ENCODE measurements at places on chromosomes 1 and 21. TPM values are rescaled to one million over a fixed set of nuclear protein-coding genes. Genes with fewer than 3 reads are reported as not detected.

DNA sequence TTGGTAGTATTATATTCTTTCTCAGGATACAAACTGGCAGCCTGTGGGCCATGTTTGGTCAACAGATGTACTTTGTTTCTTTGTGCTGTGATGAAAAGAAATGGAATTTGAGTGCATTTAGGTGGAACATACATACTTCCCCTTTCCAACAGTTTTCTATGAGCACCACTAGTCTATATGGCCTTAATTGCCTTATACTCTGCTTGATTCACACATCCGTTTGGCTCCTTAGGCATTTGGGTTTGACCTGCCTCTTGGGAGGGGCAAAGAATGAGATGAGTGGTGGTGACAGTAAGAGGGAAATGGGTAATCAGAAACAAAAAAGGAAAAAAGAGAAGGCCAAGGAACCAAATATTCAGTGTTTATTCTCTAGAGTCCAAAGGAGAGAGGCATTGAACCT, 17.0 kb downstream of the CFAP126 start:
- no peak for DNase-seq

DNA sequence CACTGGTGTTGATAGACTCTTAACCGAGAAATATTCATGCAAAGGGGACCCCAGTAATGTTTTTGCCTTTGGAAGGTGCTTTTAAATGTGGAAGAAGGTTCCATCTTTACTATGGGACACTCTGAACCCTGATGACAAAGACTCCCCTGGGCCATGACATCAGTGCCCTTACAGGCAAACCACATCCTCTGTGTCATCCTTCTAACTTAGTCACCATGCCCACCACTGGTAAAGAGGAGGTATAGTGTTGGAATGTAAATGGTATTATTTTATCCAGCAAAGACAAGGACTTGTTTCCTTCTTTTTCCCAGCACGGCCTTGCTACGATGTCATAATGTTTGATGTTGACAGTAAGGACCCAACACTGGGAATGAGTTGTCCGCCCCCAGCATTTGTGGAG, 12.6 kb downstream of the METTL13 start:
- DNase-seq = no peak

DNA sequence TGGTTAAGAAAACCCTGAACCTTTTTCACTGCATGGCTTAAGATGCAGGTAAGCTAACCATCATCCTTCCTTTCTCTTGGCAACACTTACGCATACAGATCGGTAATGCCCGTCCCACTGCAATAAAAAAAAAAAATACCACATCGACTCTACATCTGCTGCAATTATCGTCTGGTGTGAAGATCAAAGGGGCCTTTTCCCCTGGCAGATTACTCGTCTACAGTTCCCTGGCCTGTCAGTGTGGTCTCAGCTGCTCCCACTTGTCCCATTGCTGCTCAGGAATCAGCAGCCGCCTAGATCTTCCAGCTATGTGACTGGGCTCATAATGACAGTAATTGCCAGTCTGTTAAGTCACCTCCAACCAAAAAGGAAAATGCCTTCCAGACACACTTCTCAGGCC, 133.1 kb downstream of the SETD4 start:
- peak; percentile 79 for DNase-seq

DNA sequence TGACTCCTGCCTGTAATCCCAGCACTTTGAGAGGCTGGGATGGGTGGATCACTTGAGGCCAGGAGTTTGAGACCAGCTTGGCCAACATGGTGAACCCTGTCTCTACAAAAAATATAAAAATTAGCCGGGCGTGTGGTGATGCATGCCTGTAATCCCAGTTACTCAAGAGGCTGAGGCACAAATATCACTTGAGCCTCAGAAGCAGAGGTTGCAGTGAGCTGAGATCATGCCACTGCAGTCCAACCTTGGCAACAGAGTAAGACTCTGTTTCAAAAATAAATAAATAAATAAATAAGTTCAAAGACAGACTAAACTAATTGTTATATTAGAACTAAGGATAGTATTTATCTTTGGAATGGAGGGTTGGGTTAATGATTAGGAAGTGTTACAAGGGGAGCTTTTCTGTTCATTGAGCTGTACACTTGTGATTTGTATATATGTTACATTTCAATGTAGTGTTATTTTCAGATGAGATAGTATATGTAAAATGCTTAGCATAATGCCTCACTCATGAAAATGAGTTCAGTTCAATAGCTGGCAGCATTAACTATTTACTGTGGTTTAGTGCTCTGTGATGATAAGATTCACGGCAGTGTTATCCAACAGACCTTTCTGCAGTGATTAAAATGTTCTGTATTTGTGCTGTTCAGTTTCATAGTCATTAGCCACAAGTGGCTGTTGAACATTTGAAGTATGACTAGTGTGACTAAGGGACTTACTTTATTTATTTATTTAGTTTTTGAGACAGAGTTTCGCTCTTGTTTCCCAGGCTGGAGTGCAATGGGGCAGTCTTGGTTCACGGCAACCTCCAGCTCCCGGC, 47.7 kb downstream of the OSBPL9 start:
- no peak for DNase-seq

GRCh38 chr1:168371477-168371876, 90.8 kb downstream of the TBX19 start:
- DNase-seq = no peak

Gene OR2L5
- total RNA-seq = not detected

Gene PRKCZ
- 9.9 TPM for total RNA-seq

Gene XKR8
- total RNA-seq = 6.9 TPM

- no peak for DNase-seq
Observed at GRCh38 chr21:44535963-44536362, 4.0 kb downstream of the KRTAP10-1 start.

DNA sequence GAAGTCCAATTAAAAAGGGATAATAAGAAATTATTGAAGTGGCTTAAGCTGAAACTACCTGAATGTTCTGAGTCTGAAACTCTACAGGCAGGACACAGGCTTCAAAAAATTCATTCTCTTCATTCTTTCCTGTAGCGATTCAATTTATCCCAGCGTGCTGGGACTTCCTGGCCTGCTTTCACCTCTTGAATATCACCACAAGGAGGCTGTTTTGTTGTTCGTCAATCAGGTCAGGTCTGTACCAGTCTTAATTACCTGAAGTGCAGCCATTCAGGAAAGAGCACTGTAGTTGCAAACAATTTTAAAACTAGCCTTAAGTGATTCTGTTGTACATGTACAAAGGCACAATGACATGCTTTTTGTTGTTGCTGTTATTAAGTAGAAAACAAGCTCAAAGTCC, 38.4 kb downstream of the FYB2 start:
- no peak for DNase-seq

GRCh38 chr1:179803918-179804317, 60.8 kb downstream of the FAM163A start:
- no peak for DNase-seq

DNA sequence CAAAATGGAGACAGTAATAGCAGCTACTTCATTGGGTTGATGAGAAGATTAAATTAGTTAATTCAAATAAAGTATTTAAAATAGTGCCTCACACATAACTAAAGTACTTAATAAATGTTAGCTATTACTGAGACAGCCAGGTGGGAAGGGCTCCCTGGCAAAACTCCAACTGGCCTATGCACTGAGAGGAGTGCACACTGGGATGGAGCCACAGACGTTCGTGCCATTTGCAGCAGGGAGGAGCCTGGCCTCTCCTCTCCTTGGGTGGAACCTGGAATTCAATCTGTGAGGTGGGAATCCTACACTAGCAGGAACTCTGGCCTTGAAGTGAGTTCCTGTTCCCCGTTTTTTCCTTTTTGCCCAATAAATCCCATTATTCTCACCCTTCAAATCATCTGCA, 28.1 kb downstream of the SLC5A9 start:
- DNase-seq = no peak

Gene PLA2G2C
- not detected for total RNA-seq

DNA sequence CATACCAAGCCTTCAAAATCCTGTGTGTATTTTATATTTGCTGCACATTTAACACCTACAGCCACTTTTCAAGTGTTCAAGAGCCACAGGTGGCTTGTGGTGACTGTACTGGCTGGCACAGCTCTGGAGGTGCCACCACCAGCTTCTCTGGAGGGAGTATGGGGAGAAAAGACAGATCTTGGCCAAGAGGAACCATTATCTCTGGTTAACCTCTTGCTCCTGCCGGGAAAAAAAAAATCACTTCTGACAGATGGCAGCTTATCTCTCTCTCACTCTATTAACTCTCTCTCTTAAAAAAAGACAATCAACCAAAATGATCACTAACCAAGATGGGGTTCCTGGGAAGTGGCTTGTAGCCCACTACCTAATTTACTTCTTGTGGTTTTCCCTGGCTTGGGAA, 1.2 kb upstream of the RIIAD1 start:
- no peak for DNase-seq

GRCh38 chr21:17786071-17786850, 32.9 kb downstream of the C21orf91 start:
- no peak for DNase-seq

- DNase-seq = peak; percentile 95
Observed at GRCh38 chr1:211654838-211655787, 20.3 kb downstream of the NEK2 start.

DNA sequence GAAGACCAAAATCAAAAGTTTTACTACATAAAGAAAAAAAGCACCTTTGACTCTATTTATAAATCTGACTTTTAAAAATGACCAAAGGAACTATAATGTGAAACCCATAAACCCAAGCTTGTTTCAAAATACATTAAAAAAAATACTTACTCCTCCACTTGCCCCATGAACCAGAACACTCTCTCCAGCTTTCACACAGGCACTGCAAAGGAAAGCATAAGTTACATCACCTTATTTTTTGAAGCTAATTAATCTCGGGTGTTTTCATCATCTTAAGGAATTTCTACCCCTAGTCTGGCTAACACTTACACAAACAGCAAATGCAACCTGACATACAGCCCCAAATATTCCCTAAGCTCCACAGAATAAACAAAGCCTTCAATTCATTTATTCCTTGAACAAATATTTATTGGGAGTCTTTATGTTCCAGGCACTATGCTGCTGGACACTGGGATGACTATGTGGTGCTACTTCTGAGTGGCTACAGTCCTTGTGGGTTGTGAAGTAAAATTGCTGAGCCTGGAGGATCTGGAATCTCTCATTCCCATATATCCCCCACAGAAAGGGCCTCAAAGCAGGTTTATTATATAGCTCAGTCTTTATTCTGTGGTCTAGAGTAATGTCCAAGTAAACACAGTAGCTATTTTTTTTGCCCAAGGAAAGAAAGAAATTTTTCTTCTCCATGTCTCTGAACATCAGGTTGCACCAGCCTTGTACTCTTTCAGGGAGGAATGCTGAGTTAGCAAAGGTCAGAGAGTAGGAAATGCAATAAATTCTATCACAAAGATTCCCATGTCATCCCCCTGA, 18.2 kb downstream of the CRYZ start:
- DNase-seq = no peak

DNA sequence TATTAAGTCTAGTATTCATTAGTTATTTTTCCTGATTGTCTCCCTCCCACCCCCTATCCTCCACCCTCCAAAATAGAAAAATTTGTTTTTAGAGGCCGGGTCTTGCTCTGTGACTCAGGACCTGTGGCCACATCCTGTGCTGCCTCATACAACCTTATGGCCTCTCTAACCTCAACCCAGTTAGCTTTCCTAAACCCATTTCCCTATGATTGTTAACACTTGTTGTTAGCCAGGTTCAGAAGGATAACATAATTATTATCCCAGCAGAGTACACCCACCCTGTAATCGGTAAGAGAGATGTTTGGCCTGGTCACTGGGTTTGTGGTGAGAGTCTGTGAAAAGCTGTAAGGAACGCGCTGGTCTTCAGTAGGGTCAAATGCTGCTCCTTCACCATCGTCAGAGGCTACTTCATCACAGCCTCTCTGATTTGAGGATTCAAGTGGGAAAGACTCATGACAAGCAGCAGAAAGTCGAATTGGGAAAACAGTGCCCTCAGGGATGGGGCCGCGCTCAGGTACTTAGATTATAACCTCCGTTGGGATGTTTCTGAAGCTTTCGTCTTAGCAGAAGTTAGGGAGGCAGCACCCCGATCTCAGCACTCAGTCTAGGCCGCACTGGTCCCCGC, 35.9 kb upstream of the HMGN1 start:
- DNase-seq = no peak

DNA sequence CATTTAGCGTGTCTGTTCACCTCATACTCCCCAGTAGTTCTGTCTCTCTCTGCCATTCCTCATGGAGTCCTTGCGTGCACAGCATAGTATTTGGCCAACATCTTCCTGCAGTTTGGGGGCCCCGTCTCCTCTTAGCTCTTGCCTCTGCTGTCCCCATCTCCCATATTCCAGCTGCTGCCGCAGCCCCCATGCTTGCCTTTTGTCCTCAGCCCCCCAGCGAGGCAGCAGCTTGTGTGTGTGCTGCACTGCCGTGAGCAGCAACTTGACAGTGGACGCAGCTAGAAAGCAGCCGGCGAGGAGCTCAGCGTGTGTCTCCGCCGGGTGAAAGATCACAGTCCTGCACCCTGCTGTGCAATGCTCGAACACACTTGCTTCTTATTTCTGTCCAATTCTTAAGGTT, 164.2 kb upstream of the COL6A1 start:
- DNase-seq = no peak

DNA sequence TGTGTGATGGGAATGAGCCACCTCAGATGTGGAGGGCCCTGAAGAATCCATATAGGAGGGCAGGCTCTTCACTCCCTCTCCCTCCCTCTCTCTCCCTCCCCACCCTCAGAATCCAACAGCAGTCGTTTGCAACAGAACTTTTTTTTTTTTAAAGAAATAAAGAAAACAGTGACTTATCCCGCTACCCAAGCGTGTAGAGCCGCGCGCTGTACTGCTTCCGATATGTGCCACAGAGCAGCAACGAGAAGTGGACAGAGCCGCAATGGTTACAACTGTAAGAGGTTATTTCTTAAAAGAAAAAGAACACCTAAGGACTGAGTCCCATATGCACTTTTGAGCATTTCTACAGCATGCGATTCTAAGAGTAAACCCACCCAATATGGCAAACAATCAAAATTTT, 7.4 kb upstream of the NADK start:
- no peak for DNase-seq

Gene ADAMTSL4
- 50.4 TPM for total RNA-seq

DNA sequence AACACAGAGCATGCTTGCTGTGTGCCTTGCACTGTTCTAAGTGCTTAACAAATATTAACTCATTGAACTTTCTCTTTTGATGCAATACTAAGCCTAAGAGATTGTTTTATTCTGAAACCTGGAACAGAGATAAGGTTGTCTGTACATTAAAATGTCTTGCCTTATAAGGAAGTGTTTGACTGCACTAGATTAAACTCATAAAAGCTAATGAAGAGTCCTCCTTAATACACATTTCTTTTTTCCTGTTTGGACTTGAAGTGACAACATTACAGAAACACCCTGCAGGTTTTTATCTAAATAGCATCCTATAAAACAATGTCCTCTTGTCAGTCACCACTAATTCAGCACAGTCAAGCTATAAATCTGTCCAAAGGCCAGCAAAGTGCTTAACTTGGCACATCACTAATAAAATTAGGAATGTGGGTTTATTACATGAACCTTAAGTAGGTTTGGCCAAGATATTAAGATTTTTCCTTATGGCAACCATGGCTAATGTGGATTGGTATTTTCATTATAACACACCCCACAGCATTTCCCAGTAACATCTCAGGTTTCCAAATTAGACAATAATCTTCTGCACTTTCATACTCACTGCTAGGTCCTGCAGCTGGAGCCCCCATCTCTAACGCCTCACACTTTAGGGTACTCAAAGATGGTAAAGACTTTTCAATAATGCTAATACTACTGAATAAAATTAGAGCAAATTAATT, 389.7 kb downstream of the LMO4 start:
- no peak for DNase-seq

Measured in tongue (tissue), 3 donors.